ENCODE measurements at places on chromosomes 7 and 10. TPM values are rescaled to one million over a fixed set of nuclear protein-coding genes. Genes with fewer than 3 reads are reported as not detected.

GRCh38 chr7:82049891-82050533, 280.2 kb upstream of the HGF start:
- peaks cover 14% of the 10 kb centered on the region for H3K4me1 ChIP-seq
- no peaks in the 10 kb centered on the region for H3K27me3 ChIP-seq
- H3K27ac ChIP-seq, result no peak overlapping the region
- no peak overlapping the region for H3K4me3 ChIP-seq
- no peaks in the 10 kb centered on the region for H3K36me3 ChIP-seq

FBXL13 gene
- total RNA-seq, result 0.43 TPM

CPED1 gene
- total RNA-seq, result 0.23 TPM

DNA sequence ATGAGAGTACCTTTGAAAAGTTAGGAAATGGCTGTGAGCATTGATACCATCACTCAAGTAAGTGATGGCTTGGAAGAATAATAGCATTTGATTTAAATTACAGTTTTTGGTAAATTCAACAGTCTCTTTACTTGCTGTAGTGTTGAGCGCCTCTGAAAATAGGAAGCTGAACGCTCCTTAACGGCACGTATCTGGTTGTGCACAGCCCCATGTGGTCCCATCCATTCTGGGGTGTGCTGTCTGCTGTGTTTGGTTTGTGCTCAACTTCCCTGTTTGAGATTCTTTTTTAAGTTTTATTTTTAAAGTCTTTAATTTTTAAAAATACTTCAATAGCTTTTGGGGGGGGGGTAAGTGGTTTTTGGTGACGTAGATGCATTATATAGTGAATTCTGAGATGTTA, 51.5 kb downstream of the DNAJB6 start:
- H3K4me1 ChIP-seq, result 0 out of 2 replicates have a peak, but pooled peaks cover 3% of the 10 kb centered on the region
- no peak overlapping the region for H3K27ac ChIP-seq
- DNase-seq, result no peak
- H3K27me3 ChIP-seq, result no peaks in the 10 kb centered on the region

- no peak overlapping the region for H3K27ac ChIP-seq
- no peak for DNase-seq
- peaks cover 11% of the 10 kb centered on the region for H3K4me1 ChIP-seq
- no peaks in the 10 kb centered on the region for H3K36me3 ChIP-seq
These were observed 4.1 kb upstream of the NT5C2 start for GRCh38 chr10:103197174-103197573.

DNA sequence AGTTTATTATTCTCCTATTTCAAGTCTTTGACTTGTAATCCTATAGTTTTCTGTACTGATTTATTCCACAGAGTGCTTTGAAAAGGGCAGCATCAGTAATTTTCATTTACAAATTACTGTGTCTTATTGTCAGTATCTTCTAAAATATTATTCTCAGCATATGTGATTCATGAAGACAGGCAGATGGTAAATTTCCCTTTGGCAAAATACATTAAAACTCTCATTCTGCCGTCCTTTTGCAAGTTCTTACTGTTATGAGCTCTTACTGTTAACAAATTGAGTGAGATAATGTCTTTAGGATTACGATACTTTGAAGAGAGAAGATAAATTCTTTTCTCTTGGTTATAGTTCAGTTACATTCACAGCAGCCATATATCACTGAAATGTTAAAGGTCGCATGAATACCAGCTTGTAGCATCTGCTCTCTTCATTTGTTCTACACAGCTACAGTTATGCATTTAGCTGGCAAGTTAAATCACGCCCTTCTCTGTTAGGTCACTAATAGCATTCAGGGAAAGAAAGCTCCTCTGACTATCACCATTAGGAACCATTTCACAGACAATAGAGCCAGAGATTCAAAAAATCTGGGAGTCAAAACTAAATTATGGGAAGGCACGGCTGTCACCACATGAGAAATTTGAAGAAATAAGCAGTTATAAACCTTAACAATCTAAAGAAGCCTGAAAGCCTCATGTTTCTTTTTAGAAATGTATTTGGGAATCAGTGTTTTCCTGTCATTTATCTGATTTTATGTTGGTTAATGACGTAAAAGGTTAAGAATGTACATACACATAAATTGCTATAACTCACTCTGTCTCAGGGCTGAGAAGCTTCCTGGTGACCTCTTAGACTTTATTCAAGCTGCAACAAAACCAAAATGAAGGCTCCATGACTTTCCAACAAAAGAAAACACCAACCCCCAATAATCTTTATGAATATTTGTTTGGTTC, 109.6 kb upstream of the SP4 start:
- no peaks in the 10 kb centered on the region for H3K36me3 ChIP-seq
- no peaks in the 10 kb centered on the region for H3K4me1 ChIP-seq
- H3K27me3 ChIP-seq, result no peaks in the 10 kb centered on the region

GRCh38 chr10:63528084-63528744, 7.0 kb downstream of the REEP3 start:
- no peaks in the 10 kb centered on the region for H3K27me3 ChIP-seq
- no peak overlapping the region for H3K4me3 ChIP-seq
- H3K27ac ChIP-seq, result no peak overlapping the region
- DNase-seq, result no peak
- H3K4me1 ChIP-seq, result peaks cover 4% of the 10 kb centered on the region

GRCh38 chr10:80581469-80581835, 43.8 kb downstream of the SH2D4B start:
- H3K4me1 ChIP-seq, result no peaks in the 10 kb centered on the region
- no peak for DNase-seq
- no peak overlapping the region for H3K4me3 ChIP-seq

DNA sequence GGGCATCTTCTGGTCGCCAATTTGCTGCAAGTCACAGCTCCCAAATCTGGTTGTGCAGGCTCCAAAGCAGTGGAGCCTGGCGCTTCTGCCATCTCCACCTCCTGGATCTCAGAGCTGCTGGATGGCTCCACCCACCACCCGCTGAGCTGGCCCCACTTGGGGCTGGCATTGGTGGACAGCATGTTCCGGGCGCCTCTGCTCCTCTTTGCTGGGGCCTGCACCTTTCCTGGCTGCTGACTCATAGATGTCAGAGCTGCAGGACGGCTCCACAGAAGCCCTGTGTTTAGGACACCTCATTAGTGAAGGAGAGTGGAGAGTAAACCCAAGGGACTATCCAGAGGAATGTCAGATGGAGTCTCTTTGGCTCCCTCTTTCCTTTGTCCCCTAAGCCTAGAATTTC, 27.4 kb downstream of the MAPK8 start:
- no peaks in the 10 kb centered on the region for H3K27me3 ChIP-seq
- H3K27ac ChIP-seq, result no peak overlapping the region
- peaks cover 13% of the 10 kb centered on the region for H3K4me1 ChIP-seq
- no peaks in the 10 kb centered on the region for H3K36me3 ChIP-seq
- no peak for DNase-seq
- H3K4me3 ChIP-seq, result no peak overlapping the region

GRCh38 chr10:96073722-96074121, 30.3 kb downstream of the CCNJ start:
- no peak overlapping the region for H3K4me3 ChIP-seq
- H3K27ac ChIP-seq, result no peak overlapping the region
- peaks cover 33% of the 10 kb centered on the region for H3K4me1 ChIP-seq
- no peaks in the 10 kb centered on the region for H3K36me3 ChIP-seq

GRCh38 chr7:39304178-39304577, 262.0 kb upstream of the YAE1 start:
- H3K27ac ChIP-seq, result no peak overlapping the region
- H3K4me3 ChIP-seq, result no peak overlapping the region
- H3K36me3 ChIP-seq, result no peaks in the 10 kb centered on the region
- no peaks in the 10 kb centered on the region for H3K4me1 ChIP-seq
- H3K27me3 ChIP-seq, result no peaks in the 10 kb centered on the region
- DNase-seq, result no peak

DNA sequence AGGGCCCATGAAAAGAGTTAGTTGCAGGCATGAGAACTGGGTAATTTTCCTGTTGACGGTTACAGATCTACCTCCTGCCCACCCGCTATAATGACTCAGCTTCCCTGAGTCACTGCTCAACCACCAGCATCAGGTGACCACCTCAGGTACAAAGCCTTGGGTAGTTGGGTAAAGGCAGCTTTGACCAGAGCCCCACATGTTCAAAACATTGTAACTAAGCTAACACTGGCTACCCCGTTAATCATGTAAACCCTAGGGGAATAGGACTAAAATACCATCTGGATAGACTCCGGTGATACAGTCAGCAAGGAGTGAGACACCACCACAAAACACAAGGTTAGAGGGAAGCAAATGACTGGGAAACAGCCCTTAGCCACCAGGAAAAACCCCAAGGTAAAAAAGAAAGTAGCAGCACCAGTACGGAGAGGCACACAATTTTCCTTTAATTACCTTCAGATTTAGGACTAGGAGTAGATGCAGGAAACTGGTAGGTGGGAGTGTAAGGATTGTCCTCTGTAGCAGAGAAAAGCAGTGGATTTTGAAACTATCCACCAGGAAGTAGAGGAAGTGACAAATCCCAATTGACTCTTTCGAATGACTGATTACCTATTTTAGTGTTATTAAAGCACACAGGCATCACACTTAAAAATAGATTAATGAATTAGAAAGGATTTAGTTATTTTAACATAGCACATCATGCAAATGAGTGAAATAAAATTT, 103.5 kb upstream of the PDLIM1 start:
- DNase-seq, result no peak
- no peak overlapping the region for H3K27ac ChIP-seq
- no peaks in the 10 kb centered on the region for H3K4me1 ChIP-seq
- H3K36me3 ChIP-seq, result peaks cover 12% of the 10 kb centered on the region
- H3K4me3 ChIP-seq, result no peak overlapping the region

DNA sequence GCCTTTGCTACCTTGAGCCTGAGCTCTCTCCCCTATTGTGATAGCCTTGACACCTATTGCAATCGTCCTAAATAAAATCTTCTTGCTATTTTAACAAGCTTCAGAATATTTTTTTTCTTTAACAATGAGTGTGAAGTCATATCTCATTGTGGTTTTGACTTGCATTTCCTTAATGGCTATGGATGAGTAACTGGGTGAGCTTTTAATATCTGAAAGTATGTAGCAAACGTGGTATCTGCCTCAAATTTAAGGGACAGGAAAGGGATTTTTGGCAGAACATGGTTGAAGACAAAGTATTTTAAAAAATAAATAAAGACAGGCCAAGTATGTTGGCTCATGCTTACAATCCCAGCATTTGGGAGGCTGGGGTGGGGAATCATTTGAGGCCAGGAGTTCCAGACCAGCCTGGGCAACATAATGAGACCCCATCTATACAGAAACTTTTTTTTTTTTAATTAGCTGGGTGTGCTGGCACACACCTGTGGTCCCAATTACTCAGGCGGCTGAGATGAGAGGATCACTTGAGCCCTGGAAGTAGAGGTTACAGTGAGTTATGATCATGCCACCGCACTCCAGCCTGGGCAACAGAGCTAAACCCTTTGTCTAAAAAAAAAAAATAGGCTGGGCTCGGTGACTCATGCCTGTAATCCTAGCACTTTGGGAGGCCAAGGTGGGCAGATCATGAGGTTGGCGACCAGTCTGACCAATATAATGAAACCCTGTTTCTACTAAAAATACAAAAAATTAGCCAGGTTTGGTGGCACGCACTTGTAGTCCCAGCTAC, 319.3 kb upstream of the NRP1 start:
- DNase-seq, result no peak
- H3K27ac ChIP-seq, result no peak overlapping the region
- no peaks in the 10 kb centered on the region for H3K27me3 ChIP-seq
- H3K4me1 ChIP-seq, result no peaks in the 10 kb centered on the region

GRCh38 chr10:120431251-120431651, 25.8 kb upstream of the PLPP4 start:
- H3K4me1 ChIP-seq, result no peaks in the 10 kb centered on the region
- no peak for DNase-seq
- H3K27me3 ChIP-seq, result peaks cover 3% of the 10 kb centered on the region

DNA sequence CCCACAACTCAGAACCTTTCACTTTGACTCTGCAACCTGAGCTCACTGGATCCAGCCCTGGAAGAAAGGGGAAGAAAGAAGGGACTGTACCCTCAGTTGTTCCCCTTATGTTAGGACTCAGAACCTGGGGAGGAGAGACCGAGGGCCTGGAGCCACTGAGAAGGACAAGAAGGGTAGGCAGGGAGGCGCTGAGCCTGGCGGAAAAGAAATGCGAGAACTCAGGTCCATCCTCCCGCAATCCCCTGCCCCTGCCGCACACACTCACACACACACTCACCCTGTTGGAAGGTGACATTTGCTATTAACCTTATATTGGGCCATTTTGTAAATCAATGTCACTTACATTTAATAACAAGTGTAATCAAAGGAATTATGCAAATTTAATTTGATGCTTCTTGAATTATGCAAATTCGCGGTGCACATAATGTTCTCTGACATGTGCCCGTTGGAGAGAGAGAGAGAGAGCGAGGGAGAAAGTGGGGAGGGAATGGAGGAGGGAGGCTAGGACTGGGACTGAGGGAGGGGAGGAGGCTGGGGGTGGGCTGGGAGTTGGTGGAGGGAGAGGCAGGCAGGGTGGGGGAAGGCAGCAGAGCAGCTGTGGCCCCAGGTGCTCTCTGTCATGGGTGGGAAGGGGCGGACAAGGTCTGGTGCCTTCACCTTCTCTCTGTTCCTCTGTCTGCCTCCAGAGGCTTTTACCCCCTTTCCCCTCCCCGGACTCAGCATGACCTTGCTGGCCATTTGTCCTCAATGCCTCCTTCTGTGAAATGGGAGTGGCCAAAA, 99.6 kb upstream of the PAX2 start:
- no peak for DNase-seq
- no peaks in the 10 kb centered on the region for H3K36me3 ChIP-seq
- H3K4me1 ChIP-seq, result no peaks in the 10 kb centered on the region
- no peak overlapping the region for H3K27ac ChIP-seq
- H3K27me3 ChIP-seq, result no peaks in the 10 kb centered on the region

- H3K27me3 ChIP-seq, result no peaks in the 10 kb centered on the region
- no peak overlapping the region for H3K27ac ChIP-seq
- no peaks in the 10 kb centered on the region for H3K4me1 ChIP-seq
- no peak overlapping the region for H3K4me3 ChIP-seq
- peak; percentile 17 for DNase-seq
- no peaks in the 10 kb centered on the region for H3K36me3 ChIP-seq
These were observed 14.3 kb downstream of the IL15RA start for GRCh38 chr10:5963071-5963470.

DNA sequence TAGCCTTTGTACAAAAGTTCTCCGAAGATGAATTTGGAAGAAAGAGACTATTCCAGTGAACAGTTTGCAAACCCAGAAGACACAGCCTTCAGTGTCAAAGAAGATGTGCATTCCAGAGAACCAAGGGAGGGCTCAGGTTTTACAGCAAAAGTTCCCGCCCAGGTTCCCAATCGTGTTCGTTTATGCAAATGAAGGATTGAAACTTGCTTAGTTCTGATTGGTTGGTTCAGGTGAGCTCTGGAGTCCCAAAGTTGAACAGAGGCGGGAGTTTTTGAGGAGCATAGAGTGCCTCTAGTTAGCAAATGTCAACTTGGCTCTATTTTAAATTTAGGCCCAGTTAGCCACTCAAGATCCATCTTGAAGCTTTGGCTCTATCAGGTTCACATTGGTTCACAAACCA, 51.3 kb downstream of the TMEM270 start:
- no peaks in the 10 kb centered on the region for H3K4me1 ChIP-seq
- no peak for DNase-seq
- H3K27ac ChIP-seq, result no peak overlapping the region
- H3K36me3 ChIP-seq, result no peaks in the 10 kb centered on the region
- no peaks in the 10 kb centered on the region for H3K27me3 ChIP-seq

- DNase-seq, result no peak
- H3K27ac ChIP-seq, result no peak overlapping the region
- H3K4me3 ChIP-seq, result no peak overlapping the region
- no peaks in the 10 kb centered on the region for H3K4me1 ChIP-seq
- no peaks in the 10 kb centered on the region for H3K36me3 ChIP-seq
These were observed 66.0 kb downstream of the ELMO1 start for GRCh38 chr7:37382546-37383088.

AKR1C4 gene
- total RNA-seq, result 0.25 TPM

GRCh38 chr7:12370249-12370648, 33.4 kb downstream of the VWDE start:
- H3K27me3 ChIP-seq, result no peaks in the 10 kb centered on the region
- DNase-seq, result no peak
- no peaks in the 10 kb centered on the region for H3K4me1 ChIP-seq
- no peak overlapping the region for H3K4me3 ChIP-seq
- H3K27ac ChIP-seq, result no peak overlapping the region

All from Caco-2 (cell line).